ENCODE measurements at places on chromosomes 12 and 14.

GRCh38 chr14:35164849-35165248, 42.5 kb downstream of the PRORP start:
- DNase-seq: no peak

DNA sequence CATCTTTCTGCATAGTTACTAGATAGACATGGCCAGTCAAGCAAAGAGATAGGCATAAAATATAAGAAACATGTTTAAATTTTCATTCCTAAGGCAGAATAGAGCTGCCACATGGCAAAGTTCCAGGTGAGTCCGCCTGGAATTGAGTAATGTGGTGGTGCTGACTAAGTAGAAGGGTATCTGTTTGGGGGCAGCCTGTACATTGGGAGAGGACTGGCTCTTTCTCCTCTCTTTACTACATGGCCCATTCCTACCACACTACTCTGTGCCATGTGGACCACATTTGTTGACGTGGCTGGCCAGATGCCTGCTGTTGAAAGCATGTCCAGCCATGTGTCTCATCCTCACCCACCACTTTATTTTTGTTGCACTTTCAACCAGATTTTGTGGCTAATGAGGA, 354.0 kb downstream of the ETNK1 start:
- DNase-seq: no peak

GRCh38 chr12:69331909-69332684, 16.1 kb upstream of the LYZ start:
- no peak for DNase-seq

DNA sequence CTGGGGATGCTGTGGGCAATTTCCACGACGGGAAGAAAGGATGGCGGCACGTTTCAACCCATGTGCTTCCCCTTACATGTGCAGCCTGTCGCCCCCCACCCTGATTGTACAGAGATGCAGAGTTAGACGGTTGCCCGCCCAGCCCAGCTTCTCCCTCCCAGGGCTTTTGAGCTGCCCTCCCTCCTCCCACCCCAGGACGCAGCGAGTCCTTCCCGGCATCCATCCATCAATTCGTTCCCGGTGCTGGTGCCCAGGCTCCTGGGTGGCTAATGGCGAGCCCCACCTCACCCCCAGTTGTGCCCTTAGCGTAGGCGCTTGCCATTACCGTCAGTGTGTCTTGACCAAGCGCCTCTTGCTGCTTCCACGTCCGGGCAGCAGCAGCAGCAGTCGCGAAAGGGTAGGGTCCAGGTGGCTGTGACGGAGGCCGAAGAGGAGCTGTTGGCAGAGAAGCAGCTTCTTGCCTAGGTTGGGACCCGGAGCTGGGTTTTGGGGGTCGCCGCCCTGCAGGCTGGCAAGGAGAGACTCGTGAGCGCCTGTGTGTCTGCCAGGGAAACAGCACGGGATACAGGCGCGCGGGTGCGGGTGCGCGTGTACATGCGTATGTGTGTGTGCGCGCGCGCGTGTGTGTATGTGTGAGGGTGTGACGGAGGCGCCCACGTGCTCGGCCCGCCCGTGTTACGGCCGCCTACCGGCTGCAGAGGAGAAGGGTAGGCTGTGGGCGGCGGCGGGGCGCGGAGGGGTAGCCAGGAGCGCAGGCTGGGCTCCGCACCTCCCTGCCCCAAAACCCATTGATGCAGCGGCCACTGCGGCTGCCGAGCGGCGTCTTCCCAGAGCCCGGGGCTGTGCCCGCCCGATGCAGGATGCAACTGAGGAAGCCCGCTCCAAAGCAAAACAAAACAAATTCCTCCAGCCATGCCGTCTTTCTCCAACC, at the start of gene SLC6A15:
Gene SLC6A15, minus strand, starts transcription at position 602 of the 931 bp plus-strand sequence. CDS start 20,679 bp downstream, outside the sequence.
- DNase-seq: no peak

GRCh38 chr14:77416836-77417235, 6.5 kb downstream of the NOXRED1 start:
- no peak for DNase-seq

DNA sequence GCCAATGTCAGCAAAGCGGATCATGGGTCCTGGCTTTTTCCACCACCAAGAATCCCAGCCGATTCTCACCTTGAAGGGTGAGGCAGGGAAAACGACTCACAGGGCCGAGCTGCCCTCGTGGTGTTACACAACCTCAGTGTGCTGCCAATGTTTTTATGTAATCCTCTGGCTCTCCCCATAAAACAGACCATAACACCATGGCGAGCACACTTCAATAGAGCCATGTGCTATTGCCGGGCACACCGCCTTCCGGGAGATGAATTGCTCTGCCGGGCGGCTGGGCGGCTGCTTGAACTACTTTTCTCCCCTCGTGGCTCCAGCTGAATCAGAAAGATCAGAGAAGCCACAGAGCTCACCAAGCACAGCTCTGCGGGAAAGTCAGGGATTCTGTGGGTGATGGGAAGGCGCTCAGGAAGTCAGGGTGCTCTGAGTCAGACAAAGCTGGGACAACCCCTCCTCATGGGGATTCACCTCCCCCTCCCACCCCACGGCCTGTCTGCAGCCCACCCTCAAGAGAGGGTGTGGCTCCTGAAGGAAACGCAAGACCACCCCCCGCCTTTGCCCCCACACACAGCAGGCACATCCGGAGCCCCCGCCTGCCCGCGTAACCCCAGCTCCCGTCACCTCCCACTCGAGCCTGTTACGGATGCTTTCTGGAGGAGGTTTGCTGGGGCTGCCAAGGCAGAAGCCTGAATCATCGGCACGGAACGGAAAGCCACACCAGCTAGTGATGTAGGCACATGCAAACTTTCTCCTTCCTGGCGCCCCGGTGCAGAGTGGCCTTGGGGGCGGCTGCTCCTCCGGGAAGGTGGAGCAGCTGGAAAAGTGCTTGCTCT, 1.8 kb downstream of the GALNT9 start:
- DNase-seq: peak; percentile 62

DNA sequence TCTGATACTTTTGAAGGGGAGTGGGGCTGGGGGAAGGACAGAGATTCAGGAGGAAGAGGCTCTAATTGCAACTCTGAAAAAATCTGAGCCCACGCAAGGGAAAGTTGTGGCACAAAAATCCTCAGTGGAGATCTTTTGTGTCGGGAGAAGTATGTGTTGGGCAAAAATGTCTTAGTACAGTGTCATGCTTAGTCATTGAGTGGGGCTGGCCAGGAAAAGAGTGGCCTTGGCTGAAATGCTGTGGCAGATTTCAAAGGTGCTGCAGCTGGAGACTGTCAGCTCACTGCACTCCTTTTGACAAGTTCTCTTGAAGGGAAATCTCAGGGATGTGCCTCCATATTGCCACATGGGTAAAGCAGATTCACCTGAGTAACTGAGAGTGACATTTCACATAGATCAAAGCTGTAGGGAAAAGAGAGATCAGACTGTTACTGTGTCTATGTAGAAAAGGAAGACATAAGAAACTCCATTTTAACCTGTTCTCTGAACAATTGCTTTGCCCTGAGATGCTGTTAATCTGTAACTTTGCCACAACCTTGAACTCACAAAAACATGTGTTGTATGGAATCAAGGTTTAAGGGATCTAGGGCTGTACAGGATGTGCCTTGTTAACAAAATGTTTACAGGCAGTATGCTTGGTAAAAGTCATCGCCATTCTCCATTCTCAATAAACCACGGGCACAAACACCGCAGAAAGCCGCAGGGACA, 36.0 kb upstream of the GLIPR1 start:
- DNase-seq: no peak

GRCh38 chr12:100789146-100789545, 5.4 kb upstream of the ANO4 start:
- no peak for DNase-seq

GRCh38 chr14:63922696-63923421, 70.1 kb downstream of the SYNE2 start:
- no peak for DNase-seq

DNA sequence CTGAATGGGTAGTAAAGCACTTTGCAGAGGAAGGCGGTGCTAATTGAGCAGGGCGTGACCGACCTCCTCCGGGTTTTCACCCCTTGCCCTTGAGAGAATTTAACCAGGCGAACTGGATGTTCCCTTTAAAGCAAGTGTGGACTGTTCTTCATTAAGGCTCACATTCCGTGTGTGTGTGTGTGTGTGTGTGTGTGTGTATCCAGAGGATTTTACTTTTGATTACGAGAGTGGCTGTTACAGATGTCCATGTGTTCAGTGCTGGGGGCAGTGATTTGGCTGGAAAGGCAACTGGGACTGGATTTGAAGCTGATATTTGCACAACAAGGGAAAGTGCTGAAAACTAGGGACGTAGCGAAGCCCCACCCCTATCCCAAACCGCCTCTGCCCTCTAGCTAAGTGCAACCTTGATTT, 2.2 kb downstream of the TMEM132C start:
- DNase-seq: no peak

- no peak for DNase-seq
Observed at GRCh38 chr12:89468017-89468416, 56.6 kb downstream of the GALNT4 start.

DNA sequence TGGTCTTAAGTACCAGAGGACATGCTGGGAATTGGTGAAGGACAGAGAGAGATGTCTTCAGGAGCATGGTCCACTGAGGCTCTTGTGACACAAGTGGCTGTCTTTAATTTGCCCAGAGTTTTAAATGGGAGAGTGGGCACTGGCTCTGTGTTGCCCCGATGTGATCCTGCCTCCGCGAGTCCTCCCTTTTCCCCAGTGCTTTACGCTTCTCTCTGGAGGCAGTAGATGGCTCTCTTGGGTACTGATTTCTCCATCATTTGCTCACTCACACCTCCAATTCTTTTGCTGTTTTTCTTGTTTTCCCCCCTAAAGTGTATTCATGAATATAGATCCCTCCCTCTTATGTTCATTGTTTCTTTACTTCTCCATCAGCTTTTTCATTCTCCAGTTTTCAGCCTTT, 74.3 kb downstream of the EMP1 start:
- DNase-seq: no peak

DNA sequence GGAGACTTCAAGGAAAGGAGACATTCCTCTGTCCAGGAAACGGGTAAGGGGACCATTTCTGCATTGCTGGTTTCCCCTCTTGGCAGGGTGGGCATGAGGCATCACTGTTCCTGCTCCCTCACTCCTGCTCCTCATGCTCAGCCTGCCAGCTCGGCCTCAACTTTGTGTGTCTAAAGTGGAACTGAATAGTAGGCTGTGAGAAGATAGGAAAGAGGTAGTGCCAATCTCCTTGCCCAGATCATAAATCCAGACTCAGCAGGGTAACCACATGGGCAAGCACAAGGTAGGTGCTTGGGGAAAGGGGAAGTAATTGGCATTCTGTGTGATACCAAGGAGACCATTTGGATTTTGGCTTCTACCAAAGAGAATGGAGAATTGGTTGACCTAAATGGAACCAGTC, 2.6 kb downstream of the LTB4R start:
- no peak for DNase-seq

DNA sequence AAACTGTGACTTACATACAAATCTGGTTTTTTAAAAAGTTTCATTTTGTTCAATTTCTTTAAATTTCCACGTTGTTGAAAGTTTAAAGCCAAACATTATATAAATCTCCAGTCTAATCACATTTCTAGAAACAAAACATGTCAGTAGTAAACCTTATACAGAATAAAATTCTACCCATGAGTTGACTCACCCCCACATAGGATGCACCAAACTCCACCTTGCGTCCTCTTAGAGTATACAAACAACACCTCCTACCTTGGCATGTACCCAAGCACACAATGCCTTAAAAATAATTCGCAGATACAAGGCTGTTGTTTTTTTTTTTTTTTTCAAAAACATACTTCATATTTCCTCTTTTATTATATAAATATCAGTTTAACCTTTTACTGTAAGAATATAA, 3.3 kb downstream of the FBXL14 start:
- DNase-seq: no peak

- no peak for DNase-seq
Observed at GRCh38 chr12:19561411-19561961, 122.2 kb downstream of the AEBP2 start.

DNA sequence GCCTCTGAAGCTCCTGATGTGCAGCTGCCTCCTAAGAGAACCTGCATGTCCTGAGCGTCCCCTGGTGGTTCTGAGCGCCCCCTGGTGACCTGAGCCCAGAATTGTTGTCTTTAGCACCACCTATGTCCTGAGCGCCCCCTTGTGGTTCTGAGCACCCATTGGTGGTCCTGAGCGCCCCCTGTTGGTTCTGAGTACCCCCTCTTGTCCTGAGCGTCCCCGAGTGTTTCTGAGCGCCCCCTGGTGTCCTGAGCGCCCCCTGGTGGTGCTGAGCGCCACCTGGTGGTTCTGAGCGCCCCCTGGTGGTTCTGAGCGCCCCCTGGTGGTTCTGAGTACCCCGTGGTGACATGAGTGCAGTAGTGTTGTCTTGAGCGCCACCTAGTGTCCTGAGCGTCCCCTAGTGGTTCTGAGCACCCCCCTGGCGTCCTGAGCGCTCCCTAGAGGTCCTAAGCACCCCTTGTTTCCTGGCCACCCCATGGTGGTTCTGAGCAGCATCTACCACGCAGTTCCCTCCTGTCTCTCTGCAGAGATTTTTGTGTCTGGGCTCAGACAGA, 782.5 kb downstream of the TMEM121 start:
- DNase-seq: peak; percentile 73

- DNase-seq: no peak
Observed at GRCh38 chr12:70785896-70786295, 134.6 kb downstream of the PTPRR start.

DNA sequence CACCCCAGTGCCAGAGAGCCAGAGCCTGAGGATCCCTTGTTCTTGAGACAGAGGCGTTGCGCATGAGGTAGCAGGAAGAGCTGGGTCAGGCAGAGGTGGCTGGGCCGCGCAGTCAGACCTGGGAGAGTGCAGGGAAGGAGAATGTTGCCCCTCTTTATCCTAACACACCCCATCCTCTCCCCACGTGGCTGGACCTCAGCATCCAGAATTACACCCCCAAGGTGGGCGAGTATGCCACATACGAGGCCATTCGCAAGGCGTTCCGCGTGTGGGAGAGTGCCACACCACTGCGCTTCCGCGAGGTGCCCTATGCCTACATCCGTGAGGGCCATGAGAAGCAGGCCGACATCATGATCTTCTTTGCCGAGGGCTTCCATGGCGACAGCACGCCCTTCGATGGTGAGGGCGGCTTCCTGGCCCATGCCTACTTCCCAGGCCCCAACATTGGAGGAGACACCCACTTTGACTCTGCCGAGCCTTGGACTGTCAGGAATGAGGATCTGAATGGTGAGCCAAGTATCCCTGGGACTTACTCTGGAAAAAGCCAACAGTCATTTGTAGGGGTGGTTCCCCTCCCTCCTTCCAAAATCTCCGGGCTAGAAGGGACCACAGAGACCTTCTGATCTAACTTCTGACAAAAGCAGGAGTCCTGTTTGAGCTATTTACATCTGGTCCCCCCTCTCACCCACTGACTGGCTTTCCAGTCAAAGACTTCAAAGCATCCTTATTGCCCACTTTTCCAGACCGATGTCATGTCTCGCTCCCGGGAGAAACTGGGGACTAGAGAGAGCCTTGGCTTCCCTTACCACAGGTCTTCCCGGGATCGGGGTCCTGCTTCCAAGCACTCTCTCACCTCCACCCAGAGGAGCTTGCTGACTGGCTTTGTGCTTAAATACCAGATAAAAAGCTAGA, 6.1 kb downstream of the MMP14 start:
- DNase-seq: no peak

DNA sequence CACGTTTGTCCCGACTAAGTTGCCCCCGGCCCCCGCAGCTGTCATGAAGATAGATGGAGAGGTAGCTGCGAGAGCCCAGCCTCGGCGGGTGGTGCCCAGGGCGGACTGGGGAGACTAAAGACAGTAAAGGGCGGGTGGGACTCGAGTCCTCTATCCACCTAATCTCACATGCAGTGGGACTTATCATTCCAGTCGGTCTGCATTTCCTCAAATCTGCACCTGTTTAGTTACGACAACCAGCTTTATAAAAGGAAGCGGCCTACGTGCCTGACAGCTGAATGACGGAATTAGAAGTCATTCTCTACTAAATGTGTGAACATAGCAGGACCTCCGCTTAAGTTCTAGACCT, 109.8 kb upstream of the EGLN3 start:
- no peak for DNase-seq

All from stimulated activated CD4-positive, alpha-beta T cell treated with anti-CD3 and anti-CD28 coated beads, Interleukin-12 subunit alpha, Interleukin-12 subunit beta, amount 100 ng/mL, for 4 hours (primary cell).